ENCODE measurements at places on chromosomes 3 and 15.

GRCh38 chr15:93932164-93932776 lies 299.1 kb upstream of the MCTP2 start:
- no peak for DNase-seq

DNA sequence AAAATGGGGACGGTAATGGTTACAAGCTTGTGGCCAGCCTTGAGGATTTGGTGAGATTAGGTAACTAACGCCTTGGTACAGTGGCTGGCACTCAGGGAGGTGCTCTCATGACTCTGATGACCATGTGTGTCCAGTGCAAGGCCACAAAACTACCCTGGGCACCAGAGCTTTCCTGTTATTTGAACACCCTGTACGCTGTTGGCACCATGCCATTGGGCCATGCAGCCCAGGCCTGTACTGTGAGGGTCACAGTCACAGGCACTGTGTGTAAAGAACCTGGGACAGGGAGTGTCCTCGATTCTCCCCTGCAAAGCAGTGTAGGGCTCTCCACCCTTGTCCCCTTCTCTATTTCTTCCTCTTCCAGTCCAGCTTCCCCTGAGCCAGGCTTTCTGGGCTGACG lies 6.3 kb downstream of the TMEM43 start:
- DNase-seq, result no peak

DNA sequence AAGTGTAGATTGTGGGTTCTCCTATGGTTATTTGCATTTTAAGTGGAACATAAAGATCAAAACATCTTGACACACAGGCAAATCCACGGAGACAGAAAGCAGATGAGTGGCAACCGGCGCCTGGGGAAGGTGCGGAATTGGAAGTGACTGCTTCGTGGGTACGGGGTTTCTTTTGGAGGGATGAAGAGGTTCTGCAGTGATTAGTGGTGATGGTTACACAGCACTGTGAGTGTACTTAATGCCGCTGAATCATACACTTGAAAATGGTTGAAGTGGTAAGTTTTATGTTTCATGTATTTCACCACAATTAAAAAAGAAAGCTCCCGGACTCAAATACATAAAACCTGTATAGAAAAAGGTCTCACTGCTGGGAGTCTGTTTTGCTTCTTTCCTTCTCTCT lies 18.5 kb upstream of the VPS33B start:
- DNase-seq, result no peak

- no peak for DNase-seq
Observed at GRCh38 chr3:27677565-27677964, 44.6 kb downstream of the EOMES start.

Data from hippocampal formation (tissue), 2 donors.